ENCODE measurements at places on chromosomes 3 and 15.

DNA sequence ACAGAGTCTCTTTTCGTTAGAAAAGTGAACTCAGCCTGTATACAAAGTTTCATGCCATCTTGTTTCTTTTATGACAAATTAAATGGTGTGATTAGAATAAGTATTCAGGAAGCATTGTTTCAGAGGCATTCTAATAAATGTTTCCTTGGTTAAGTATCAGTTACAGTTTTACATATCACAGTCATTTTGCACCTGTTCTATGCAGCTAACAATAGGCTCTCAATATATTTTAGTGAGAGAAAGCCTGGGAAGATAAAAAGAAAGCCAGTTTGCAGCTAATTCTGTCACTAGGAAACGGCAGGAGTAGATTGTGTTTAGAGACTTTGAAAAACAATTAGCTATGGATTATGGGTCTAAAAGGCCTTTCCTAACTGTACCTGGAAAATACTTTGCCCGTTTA lies 252.8 kb downstream of the ZIC1 start:
- DNase-seq = no peak

GRCh38 chr15:55499151-55499550 lies 8.9 kb downstream of the DNAAF4 start:
- no peak for DNase-seq

- no peak for DNase-seq
These were observed 95.8 kb downstream of the ZPLD1 start for GRCh38 chr3:102530415-102531181.

- DNase-seq = no peak
These were observed 2.0 kb downstream of the MECOM start for GRCh38 chr3:169661361-169662131.

DNA sequence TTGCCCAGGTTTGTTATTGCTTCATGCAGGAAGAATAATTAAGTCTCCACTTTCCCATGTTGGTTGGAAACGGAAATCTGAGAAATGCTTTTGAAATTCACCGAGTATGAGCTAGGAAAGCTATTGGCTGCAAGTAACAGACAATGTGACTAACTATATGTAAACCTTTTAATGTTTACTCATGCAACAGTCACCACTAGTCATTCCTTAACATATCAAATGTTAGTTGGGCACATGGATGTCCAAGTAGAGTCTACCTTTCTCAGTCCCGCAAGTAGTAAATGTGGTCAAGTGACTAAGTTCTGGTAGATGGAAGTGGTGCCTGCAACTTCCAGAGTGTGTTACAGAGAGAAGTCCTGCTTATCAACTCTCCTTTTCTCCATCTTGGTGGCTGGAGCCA lies 52.5 kb downstream of the KLF15 start:
- DNase-seq = no peak

- no peak for DNase-seq
These were observed 95.0 kb upstream of the HACD2 start for GRCh38 chr3:123679712-123680386.

GRCh38 chr3:5227812-5228211 lies 40.3 kb downstream of the EDEM1 start:
- no peak for DNase-seq

DNA sequence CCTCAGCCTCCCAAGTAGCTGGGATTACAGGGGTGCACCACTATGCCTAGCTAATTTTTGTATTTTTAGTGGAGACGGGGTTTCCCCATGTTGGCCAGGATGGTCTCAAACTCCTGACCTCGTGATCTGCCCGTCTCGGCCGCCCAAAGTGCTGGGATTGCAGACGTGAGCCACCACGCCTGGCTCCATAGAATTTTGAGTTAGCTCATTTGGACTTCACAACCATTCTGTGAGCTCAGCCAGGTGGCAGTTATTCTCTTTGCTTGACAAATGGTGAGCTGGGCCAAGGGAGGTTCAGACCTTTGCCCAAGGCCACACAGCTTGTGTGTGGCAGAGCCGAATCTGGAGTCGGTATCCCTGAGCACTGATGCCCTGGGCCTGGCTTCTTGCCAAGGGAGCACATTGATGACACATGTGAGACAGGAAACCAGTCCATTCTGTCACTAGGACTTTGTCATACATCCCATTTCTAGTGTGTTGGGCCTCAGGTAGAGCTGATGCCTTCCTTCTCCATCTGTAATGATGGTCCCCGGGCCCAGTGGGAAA lies 17.6 kb downstream of the PODXL2 start:
- no peak for DNase-seq

DNA sequence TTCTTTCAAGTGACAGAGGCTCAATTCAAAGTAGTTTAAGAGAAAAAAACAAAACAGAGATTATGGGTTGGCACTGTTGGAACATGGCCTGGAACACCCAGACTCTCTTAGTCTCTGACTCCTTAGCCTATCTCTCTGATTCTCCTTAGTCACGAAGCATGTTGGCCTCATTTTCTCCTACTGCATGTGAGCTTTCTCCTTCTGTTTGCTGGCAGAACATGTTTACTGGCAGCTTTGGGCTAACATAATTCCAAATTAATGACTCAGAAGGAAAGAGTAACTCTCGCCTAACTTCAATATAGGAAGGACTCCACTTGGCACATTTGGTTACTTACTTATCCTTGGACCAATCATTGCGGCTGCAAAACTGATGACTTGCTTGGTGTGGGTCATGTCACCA lies 21.7 kb upstream of the CCDC39 start:
- no peak for DNase-seq

GRCh38 chr15:78629716-78630065 lies 8.9 kb upstream of the CHRNA3 start:
- DNase-seq = no peak

GRCh38 chr3:186525369-186526255 lies 18.6 kb downstream of the CRYGS start:
- DNase-seq = no peak

GRCh38 chr3:182567700-182568099 lies 225.6 kb upstream of the ATP11B start:
- no peak for DNase-seq

GRCh38 chr3:177640319-177640965 lies 443.2 kb upstream of the TBL1XR1 start:
- no peak for DNase-seq

DNA sequence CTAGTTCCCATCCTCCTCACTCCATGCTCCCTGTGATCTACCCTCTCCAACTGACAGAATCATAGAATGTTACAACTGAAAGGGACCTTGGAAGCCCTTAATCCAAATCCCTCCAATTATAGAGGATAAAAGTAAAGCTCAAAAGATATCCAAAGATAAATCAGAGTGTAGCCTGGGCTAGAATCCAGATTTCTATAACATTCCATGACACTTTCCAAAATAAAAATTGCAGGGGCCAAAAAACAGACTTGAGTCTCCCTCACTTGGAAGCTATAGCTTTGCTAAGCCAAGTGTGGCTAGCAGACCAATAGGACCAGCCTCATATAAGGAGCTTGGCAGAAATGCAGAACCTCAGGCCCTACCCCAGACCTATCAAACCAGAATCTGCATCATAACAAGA lies 148.1 kb downstream of the NTRK3 start:
- DNase-seq = no peak

DNA sequence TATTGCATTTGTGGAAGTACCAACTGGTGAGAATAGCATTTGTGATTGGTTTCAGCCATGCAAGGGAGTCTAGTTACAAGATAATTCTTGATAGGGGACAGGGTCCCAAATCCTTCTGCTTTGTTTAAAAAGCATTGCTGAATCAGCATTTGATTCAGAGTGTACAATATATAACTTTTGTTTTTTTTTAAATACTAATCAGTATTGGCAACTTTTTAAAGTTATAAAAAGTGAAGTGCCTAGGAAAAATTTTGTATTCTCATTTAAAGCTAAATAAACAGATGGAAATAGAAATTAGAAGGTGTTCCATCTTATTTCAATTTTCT lies 75.4 kb upstream of the SLC25A26 start:
- DNase-seq = no peak

All from activated gamma-delta T cell treated with Interleukin-2 at 50 U/mL for 16 hours (primary cell).